ENCODE measurements at places on chromosomes 13 and 19.
A peak's percentile ranks its signal among the peaks of the same experiment; 100 is the strongest.

GRCh38 chr13:45787346-45787745 is 64.2 kb downstream of the SIAH3 start:
- no peak for DNase-seq

GRCh38 chr13:31441800-31442510 is 242.2 kb downstream of the B3GLCT start:
- DNase-seq = no peak

DNA sequence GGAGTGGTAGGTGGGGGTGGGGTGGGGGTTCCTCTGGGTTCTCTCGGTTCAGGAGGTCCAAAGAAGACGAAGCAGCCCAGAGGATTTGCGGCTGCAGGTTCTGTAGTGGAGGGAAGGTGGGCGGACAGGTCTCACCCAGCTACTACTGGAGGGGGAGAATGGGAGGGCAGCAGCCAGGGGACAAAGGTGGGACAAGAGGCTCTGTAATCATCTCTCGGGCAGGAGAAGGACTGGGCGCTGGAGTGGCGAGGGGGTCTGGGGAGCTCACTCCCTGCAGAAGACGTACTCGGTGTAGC is 1.4 kb downstream of the KCTD12 start:
- no peak for DNase-seq

DNA sequence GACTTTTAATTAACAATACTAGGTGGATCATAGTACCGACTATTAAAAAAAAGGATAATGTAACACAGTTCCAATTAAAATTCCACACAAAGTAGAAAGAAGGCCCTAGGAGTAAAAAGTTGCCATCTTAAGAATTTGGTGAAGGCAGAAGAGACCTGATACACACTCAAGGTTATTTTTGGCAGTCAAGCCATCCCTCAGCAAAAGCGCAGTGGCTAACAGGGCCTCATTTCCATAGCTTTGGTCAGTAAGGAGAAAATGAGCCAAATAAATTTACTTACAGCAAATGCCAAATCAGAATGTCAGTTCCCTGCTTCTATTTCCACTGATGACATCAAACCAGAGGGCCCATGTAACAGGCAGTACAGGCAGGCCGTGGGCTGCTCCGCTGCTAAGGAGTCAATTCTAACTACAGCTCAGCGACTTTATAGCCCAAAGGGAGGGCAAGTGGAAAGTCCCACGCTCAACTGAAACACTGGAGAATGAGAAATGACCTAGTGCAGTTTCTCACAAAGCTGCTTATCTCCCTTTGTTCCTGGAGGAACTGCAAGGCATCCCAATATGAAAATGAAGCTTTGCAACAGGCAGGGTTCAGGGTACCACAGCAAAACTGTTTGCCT is 6.3 kb downstream of the ARGLU1 start:
- peak; percentile 28 for DNase-seq

DNA sequence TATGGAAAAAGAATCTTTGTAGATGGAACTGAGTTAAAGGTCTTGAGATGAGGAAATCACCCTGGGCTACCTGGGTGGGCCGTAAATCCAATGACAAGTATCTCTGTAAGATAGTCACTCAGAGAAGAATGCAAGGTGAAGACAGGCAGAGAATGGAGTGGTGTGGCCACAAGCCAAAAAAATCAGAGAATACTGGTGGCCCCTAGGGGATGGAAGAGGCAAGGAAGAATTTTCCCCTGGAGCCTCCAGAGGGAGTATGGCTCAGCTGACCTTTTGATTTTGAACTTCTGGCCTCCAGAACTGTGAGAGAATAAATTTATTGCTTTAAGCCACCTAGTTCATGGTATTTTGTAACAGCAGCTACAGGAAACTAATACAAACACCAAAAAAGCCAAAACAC is 32.7 kb upstream of the CSNK1A1L start:
- no peak for DNase-seq

DNA sequence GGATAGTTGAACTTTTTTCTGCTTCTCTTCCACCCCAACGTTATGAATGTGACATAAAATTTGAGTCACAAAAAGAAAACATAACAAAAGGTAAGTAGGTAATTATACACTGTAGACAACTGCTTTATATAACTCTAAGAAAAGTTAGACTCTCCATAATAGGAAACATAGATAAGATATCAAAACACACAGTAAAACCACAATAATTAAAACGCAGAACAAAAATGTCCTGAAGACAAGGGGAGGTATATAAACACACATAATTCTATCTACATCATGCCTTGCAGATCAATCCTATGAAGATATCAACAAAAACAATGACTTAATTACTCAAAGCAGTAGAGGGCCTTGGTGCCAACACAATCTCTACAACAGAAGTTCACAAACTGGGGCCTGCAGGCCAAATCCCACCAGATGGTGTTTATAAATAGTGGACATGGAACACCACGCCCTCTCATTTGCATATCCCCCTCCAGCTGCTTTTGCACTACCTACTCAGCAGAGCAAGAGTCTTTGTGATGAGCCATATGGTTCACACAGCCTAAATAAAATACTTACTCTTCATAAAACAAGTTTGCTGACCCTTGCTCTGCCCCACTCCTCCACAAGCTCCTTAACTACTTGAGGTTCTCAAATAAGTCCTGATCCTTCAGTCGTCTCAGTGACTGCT is 254.7 kb downstream of the KLF12 start:
- no peak for DNase-seq

DNA sequence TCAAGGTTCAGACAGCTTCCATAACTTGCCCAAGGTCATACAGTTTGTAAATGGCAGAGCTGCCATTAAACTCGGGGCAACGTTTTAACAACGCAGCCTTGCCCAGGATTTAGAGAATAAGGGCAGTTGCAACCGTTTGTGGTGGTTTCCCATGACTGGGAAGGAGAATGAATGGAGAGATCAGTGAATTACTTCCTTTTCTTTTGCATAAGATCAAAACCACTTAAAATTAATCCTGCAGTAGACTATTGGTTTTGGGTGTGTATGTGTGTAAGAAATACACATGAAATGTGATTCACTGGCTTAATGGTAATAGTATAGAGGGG is 179.1 kb upstream of the MIR17HG start:
- DNase-seq = no peak

GRCh38 chr13:48403913-48404312 is 9.0 kb downstream of the LPAR6 start:
- DNase-seq = no peak

GRCh38 chr13:93942016-93942415 is 537.5 kb downstream of the DCT start:
- no peak for DNase-seq

DNA sequence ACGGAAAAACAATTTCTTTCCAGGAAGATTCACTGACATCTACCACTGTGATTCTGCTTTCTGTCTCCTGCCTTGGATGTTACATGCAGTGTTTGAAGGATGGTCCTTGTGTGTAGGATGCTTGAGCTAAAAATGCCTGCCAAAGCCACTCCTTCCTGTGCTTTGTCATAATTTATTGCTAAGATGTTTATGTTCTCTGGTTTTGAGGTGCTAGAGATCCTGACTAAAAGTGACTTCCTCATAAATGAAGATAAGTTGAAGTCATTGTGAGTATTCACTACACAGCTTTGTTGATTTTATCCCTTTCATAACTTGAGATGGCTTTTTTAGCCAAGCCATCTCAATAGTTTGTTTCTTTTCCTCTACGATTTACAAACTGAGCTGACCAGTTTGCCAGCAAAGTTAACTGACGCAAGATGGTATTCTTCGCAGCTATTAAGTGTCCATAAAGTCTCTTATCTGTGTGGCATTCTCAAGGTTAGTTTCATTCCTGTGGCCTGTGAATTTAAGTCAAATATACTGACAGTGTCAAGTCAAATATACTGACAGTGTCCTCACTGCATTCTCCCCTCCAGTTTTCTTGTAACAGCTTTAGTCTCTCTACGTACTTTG is 15.7 kb upstream of the FBXL3 start:
- DNase-seq = no peak

DNA sequence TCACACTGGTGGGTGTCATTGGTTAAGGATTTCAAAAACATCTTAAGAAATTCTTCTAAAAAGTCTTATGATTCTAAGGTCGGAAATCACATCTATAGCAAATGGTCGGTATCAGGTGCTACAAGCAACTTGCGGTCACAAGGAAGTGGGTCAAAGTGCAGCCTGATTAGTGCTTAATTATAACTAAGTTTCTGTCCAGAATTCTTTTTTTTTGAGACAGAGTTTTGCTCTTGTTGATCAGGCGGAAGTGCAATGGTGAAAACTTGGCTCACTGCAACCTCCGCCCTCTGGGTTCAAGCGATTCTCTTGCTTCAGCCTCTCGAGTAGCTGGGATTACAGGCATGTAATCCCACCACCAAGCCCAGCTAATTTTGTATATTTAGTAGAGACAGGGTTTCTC is 1.2 kb upstream of the GDF15 start:
- no peak for DNase-seq

- no peak for DNase-seq
Measured at GRCh38 chr13:45231722-45232121, 30.9 kb upstream of the KCTD4 start.

DNA sequence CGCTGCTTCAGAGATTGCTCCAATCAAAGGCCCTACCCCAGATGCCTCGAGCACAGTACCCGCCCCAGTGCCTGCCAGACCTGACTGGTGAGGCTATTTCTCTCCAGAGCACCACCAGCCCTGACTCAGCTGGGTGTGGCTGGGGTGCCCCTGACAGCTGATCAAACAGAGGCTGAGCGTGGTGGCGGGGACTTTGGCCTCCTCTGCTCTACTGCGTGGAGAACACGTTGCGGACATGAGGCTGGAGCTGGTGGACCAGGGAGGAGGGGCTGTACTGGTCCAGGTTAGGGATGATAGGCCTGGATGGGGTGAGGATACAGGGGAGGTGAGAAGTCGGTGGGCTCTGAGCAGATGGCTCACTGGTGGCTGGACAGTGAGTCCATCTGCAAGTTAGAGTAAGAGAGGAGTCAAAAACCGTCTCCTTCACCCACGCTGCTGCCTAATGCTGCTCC is 3.5 kb upstream of the DOCK6 start:
- DNase-seq = no peak

DNA sequence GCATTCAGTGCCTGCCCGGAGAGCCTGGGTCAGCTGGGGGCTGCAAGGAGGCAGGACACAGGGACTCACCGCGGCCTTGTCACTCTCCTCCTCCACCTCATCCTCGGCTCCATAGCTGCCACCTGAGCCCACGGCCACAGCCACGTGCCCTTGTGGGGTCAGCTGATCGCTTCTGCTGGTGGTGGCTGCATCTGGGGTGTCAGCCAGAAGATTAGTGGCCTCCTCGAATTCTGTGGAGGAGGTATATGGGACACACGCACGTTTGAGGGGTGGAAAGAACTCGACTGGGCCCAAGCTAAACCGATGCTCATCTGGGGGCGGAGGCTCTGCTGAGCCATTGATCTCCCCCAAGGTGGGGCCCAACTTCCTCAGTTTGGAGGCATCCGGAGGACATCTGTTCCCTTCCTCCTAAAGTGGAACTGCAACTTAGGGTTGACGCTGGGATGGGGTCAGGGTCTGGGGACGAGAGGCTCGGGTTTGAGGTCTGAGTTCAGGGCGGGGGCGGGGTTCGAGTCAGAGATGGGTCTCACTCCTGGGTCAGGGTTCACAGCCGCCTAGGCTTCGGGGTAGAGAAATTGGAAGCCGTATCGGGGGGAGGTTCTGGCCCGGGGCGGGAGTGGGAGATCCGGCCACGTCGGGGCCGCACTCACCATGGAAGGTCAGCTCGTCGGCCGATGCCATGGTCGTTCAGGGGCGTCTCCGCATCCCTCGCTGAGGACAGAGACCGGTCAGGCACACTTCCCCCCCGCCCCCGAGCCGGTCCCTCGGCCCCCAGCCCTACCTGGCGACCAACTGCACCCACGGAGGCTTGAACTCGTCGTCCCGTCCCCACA is 493 bp downstream of the YIPF2 start:
- DNase-seq = no peak

DNA sequence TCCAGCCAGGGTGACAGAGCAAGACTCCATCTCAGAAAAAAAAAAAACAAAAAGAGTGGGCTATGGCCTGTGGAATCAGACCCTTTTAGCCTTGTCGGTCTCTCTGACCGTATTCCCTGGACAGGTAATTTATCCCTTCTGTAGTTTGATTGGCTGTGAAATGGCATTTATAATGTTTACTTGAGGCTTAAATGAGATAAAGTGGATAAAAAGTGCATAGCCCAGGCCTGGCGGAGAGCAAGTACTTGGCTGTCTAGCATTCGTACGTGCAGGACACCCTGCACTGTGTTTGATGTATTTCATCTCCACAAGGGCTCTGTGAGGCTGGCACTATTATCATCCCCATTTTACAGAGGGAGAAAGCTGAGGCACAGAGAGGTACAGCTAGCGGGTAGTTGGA is 7.0 kb downstream of the NTN5 start:
- DNase-seq = no peak

DNA sequence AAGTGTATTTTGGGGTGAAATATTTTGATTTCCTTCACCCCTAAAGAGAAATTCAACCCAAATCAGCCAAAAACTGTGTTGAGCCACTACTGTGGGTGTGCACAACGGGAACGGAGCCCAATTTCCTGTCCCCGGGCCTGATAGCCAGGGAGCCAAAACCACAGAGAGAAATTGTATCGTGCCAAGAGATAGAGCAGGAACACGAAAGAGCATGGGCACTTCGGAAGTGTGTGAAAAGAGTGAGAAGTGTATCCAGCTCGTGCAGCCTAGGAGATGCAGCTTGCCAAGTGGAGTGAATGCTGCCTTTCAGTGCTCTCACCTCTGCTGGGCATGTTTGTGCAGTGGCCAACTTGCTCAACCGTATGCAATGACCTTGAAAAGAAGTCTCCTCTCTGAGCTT is 19.4 kb upstream of the PLEKHF1 start:
- no peak for DNase-seq

DNA sequence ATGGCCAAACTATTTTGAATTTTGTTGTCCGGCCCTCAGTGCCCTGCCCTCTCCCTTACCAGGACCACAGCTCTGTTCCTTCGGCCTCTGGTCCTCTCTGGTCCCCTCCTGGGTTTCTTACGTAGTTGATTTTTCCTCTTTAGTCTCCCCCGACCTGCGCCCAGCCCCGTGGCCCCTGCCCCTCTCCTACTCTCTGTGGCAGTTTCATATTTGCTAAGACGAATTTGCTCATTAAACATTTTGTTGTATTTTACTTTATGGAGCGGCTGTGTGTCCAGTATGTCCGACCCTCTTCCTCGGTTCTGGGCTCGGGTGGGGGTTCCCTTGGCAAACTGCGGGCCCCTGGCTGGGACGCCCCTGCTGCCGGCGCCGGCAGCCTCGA is 576 bp upstream of the EPN1 start:
- no peak for DNase-seq

- DNase-seq = no peak
Measured at GRCh38 chr19:30649934-30650614, 277.9 kb downstream of the ZNF536 start.

- DNase-seq = no peak
Measured at GRCh38 chr19:13788991-13789390, 6.3 kb upstream of the ZSWIM4 start.
